Activated CD4-positive, alpha-beta T cell treated with anti-CD3 and anti-CD28 coated beads, Interleukin-2, amount 10 ng/mL, durations not matched to agents 7 days and 5 days (primary cell): ENCODE measurements at places on chromosomes 4 and X.

GRCh38 chr4:114783215-114783595 lies 184.6 kb downstream of the UGT8 start:
- no peak for DNase-seq

DNA sequence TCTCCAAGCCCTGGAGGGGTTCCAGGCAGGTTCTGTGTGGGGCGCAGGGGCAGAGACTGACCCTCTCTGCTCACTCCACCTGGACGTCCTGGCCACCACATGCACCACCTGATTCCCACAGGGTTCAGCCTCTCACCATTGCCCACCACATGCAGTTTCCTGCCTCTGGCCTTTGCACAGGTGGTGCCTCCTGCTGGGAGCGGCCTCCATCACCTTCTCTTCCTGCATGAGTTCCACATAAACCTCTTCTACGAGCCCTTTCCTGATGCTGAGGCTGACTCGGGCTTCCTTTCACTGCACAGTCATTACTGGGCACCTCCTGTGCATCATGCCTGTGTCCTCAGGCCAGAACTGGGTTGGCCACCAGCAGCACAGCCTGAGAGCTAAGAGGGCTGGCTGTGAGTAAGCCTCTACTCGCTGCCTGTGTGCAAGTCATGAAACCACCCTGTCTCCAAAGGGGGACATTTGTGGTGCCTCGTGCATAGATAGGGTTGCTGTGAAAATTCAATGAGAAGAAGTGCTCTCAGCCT lies 19.9 kb downstream of the MAN2B2 start:
- no peak for DNase-seq

DNA sequence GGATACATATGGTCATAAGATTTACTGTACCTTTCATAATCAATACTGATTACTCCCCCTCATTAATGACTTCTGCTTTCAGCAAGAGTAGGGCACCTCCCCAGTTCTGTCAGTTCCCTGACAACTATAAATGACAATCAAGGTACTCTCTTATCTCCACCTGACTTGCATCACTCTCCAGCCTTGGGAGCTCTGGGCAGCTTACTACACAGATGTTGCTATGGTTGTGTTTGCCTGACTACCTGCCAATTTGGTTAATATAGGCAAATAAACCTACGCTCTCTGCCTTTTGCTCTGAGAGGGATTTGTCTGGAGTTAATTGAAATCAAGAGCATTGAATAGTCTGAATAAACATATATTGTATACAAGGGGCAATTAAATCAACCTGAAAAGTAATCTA lies 22.8 kb upstream of the MAP7D3 start:
- DNase-seq = no peak

DNA sequence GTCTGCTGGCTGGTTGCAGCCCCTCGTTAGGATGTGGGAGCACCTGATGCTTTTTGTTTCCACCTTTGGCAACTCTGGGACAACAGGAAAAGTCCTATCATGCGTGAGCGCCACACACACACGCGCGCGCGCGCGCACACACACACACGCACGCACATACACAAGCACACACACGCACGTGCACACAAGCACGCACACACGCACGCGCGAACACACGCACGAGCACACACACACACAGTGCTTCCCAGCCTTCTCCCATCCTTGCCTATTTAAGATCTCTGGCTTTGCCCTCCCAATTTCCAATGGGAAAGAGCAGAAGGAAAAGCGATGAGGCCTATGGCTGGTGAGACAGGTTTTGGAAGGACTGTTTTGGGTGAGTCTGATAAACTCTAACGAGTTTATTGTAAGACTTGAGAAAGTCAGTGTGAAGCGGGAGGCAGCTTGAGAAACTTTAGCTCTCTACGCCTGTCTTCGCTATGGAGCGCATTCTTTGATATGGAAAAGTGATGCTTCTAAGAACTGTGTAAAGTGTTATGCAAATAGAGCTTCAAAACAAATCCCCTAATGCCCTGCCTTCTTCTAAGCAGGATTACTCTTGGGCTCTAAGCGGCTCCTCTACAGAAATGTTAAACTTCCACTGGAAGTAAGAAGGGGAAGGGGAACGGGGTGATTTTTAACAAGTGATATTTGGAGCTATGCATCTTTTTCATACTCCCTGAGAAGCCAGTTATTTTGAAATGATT lies 11.8 kb downstream of the SUPT20HL1 start:
- DNase-seq = no peak

GRCh38 chr4:154516318-154517029 lies 24.9 kb upstream of the DCHS2 start:
- DNase-seq = no peak

- DNase-seq = no peak
Observed at GRCh38 chr4:53935780-53936179, 128.6 kb downstream of the CHIC2 start.

GRCh38 chr4:7183780-7184460 lies 8.4 kb upstream of the SORCS2 start:
- no peak for DNase-seq

GRCh38 chr4:158353541-158354304 lies 143.4 kb downstream of the TMEM144 start:
- DNase-seq = no peak

DNA sequence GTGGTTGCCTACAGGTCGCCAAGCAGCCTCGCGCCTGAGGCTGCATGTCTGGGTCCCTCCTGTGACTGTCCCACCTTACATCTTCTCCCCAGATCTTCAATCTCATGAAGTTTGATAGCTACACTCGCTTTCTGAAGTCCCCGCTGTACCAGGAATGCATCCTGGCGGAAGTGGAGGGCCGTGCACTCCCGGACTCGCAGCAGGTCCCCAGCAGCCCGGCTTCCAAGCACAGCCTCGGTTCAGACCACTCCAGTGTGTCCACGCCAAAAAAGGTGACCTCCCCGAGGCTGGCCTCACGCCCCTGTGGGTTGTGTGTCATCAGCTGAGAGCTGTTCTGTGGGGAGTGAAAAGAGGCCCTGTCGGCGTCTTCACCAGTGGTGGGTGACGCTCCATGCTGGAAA lies 24.9 kb upstream of the HGFAC start:
- no peak for DNase-seq

GRCh38 chr4:26821677-26822503 lies 38.8 kb upstream of the STIM2 start:
- no peak for DNase-seq

DNA sequence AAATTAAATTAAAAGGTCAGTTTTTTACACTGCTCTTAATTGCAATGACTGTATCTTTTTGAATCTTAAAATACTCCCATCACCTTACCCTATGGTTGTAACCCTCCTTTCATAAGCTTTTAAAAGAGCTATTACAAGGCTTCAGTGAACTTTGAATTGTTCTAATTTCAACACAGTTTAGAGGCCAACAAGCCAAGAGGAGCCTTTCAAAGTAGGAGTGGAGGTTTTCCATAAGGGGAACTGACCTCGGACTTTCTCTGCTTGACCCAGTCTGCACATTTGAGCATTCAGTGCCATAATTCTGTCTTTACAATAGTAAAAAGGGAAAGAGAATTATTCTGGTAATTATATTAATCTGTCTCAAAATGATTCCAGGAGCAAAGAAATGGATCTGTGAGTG lies 98.9 kb downstream of the PARM1 start:
- no peak for DNase-seq

GRCh38 chr4:176193126-176193525 lies 2.3 kb downstream of the SPATA4 start:
- no peak for DNase-seq

DNA sequence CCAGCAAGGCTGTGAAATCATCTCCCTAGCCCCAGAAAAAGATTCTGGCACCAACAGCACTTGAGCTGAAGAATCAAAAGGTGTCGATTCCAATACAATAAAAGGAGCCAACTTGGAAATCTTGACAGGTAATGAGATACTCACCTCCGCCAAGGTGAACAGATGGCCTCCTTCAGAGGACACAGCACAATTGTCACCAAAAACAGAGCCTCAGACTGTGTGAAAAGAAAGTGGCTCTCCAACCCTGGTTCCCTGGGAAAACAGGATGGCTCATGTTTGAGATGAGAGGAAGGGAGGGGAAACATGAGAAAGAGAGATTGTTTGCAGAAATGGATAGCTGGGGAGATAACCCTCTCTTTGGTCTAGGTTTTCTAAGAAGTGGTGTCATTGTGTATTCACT lies 168.9 kb downstream of the HS3ST1 start:
- no peak for DNase-seq

DNA sequence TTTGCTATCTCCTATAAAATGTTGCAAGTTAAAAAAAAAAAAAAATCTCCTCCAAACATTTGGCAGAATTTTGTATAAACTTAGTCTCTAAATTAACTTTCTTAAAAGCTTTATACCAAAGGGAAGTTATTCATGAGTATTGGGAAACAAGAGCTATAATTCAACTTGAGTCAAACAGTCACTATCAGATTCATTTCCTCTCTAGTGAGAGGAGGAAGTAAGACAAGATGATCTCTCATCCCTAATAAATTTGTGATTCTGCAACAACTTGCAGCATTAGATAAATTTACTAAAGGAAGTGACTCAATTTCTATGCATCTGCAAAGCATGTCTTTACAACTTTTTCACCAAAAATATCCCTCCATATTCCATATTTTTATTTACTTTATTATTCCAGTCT lies 135.4 kb upstream of the GNPDA2 start:
- no peak for DNase-seq

DNA sequence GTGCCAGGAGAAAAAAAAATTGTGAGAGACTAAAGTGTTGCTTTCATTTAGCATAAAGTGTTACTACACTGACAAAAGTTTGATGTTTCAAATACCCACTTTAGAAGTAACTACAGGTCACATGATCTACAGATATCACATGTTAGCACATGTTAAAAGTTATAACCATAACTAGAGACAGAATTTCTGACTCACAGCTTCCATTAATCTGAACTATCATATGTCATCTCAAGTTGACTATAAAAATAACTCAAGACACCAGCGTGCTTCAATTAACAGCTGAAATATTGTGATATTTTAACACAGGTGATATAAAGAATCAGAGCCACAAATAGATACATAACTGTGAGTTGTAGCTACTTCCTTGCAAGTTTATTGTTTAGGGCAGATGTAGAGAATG lies 591.5 kb upstream of the PITX2 start:
- no peak for DNase-seq

GRCh38 chr4:76688619-76689144 lies 209.3 kb downstream of the SOWAHB start:
- no peak for DNase-seq

DNA sequence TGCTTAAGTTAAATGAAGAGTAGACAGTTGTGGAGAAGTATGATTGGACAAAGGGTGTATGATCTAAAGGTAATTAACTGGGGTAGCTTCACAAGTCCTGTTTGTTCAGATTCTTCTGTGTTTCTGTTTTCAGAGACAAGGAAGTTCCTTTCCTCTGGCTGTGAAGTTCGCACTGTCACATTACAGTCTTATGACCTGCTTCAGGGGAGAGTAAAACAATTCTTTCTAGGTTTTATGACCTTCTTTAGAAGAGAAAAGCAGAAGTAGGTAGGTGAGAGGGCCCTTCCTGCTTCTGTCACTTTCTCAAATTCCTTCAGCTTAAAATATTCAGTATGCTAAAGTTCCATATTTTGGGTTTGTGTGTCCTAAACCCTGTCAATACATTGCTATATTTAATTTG lies 211.9 kb downstream of the SOX3 start:
- DNase-seq = no peak

- no peak for DNase-seq
Observed at GRCh38 chrX:147602176-147602696, 309.5 kb upstream of the FMR1 start.

GRCh38 chr4:184444953-184445309 lies 29.4 kb downstream of the IRF2 start:
- no peak for DNase-seq

GRCh38 chr4:88549815-88550214 lies 26.2 kb upstream of the PYURF start:
- DNase-seq = no peak

- DNase-seq = no peak
Observed at GRCh38 chr4:83629945-83630721, 94.2 kb downstream of the GPAT3 start.

DNA sequence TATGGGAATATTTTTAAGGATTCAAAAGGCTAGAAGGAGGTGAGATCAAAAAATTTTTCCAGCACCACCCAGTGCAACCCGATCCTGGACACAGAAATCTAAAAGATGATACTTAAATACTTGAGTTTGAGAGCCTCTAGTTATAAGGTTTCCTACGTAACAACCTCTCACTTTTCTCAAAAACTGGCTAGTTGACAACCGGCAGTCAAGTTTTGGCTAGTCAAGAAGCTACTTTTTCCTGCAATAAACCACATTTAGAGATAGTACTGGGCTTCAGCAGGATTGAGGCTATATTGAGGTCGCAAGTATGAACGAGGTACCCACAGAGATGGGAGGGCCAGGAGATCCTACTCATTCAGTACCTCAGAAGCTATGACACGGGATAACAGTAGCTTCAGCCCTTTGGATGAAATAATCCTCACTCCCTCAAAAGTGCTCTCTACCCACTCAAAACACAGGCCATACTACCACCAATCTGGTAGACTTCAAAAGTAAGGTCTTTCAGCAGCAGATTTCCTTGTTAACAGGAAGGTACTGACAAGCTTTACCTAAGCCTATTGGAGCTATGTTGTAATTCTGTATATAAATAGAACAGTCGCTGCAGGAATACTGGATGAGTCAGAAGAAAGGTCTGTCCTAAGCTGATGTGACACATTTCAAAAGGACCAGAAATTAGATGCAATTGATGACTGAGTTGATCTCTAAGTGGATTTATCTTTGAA lies 1.5 kb upstream of the TSPAN5 start:
- no peak for DNase-seq
